ENCODE measurements at places on chromosomes 7 and 10.

- no peak for DNase-seq
Observed at GRCh38 chr10:50636618-50637579, 13.1 kb upstream of the SGMS1 start.

- no peak for DNase-seq
Observed at GRCh38 chr7:1040790-1041189, 3.6 kb upstream of the GPR146 start.

DNA sequence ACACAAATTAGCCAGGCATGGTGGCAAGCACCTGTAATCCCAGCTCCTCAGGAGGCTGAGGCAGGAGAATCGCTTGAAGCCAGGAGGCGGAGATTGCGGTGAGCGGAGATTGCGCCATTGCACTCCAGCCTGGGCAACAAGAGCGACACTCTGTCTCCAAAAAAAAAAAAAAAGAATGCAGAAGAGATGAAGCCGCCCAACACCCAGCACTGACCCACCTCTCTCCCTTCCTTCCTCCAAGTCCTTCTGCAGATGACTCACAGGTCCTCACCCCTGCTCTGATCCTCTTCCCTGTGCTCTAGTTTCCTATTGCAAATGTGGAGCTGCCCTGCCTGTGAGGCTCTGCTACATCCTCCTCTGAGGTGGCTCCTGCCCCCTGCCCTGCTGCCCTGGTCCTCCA lies 22.0 kb upstream of the OPALIN start:
- no peak for DNase-seq

GRCh38 chr10:97024168-97025073 lies 161.3 kb downstream of the SLIT1 start:
- no peak for DNase-seq

DNA sequence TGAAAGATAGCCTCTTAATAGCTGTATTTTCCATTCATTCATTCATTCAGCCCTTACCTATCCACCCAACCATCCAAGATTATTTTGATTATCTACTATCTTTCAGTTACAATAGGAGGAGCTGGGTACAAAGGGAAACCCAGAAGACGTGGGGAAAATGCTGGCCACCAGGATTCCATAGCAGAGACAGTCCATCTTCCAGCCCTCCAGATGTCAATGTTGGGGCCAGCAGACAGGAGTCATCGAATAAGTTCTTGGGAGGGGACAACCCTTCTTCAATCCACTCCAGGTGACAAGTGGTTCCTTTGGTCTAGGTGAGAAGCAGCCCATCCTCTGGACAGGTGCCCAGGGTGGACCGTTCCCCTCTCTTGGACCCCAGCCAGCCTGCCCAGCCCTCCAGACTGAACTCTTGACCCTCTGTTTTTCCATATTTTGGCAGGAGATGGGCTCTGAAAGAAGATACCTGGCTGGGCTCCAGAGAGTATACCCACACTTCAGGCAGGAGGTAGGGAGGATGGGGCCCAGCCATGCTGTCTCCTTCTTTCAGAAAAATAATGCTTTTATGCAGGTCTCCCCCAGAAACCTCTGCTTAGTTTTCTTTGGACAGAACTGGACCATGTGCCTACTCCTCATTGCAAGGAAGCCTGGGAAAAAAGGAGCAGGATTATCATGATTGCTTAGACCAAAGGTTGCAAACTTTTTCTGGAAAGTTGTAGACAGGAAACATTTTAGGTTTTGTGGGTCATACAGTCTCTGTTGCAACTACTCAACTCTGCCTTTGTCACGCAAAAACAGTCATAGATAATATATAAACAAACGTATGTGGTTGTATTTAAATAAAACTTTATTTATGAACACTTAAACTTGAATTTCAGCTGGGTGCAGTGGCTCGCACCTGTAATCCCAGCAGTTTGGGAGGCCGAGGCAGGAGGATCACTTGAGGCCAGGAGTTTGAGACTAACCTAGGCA lies 95.5 kb upstream of the SMNDC1 start:
- DNase-seq, result no peak

DNA sequence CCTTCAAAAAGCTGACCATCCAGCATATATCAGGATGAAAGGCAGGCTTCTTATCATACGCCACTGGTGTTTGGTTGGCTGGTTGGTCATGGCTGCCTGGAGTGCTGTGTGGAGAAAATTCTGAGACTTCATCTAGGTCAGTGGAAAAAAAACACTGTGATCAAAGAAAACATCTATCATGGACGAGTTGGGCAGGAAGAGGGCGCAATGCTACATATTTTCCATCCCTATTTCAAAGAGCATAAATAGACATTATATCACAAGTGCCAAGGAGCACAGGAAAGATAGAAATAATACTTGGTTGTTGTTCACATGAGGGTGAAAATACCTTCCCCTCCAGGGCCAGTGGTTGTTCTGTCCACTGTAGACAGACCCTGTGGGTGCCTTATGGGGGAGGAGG lies 128.4 kb upstream of the PLPP4 start:
- DNase-seq, result no peak

DNA sequence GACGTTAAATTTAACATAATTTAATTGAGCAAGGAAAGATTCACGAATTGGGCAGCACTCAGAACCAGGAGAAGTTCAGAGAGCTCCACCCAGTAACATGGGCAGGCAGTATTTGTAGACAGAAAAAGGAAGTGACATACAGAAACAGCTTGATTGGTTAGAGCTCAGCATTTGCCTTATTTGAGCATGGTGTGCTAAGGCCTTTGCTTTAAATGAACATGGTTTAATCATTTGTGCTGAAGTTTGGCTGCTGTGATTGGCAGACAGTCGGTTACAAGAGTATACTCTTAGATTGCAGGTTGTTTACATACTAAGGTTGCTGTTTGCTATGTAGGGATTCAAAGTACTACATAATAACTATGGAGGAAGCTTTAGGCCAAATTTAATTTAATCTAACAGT lies 199.2 kb downstream of the MALRD1 start:
- DNase-seq, result no peak

DNA sequence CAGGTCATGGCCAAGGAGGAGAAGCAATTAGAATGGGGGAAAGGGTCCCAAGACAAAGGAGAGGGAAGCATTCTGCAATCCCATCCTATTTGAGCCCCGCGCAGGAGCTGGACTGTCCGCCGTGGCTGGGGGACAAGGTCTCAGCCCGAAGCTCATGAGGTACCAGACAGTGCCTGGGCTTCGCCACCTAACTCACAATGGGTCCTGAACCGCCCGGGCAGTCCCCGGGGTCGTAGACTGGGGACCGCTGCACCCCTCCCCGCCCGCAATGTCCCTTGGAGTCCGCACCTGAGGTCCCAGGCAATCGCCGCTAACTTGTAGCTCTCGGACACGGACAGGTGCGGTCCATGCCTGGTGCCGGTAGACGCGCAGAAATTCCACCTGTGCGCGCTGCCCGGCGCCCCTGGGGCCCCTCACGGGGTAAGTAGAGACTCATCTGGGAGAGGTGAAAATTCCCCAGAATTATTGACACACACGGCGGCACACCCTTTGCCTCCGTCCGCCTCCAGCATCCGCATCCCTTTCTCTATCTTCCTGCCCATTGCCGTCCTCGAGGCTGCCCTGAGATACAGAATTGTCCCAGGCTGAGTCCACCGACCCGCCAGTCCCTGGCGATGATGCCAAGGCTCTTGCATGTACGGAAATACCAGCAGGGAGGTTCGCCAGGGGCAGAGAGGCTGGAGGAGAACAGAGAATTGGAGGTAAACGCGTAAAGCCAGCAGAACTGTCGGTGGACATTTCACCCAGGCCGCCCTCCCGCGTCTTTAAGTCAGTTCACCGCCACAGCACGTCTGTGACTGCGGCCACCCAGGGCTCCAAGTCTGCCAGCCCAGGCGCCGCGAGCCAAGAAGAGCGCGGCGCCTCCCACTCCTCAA lies 1.8 kb downstream of the CHRM2 start:
- DNase-seq, result no peak

- DNase-seq, result no peak
Observed at GRCh38 chr10:958856-959255, 27.4 kb upstream of the LARP4B start.

GRCh38 chr10:129258283-129258923 lies 208.6 kb upstream of the MGMT start:
- DNase-seq, result no peak

DNA sequence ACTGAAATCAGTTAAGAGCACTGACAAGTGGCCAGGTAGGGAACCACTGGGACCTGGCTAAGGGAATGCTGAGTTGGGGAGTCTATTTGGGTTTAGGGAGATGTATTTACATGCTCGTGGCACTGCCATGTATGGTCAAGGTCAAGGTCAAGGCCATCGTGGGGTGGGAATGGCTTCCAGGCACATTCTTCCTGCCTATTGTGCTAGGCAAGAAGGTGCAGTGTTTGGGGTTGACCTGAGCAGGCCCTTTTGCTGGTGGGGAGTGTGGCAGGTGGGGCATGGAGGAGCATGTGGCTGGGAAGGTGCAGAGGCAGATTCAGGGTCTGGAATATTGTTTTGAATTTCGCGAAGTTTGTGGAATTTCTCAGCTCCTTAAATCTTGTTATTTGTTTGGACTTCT lies 17.8 kb downstream of the FAM241B start:
- no peak for DNase-seq

DNA sequence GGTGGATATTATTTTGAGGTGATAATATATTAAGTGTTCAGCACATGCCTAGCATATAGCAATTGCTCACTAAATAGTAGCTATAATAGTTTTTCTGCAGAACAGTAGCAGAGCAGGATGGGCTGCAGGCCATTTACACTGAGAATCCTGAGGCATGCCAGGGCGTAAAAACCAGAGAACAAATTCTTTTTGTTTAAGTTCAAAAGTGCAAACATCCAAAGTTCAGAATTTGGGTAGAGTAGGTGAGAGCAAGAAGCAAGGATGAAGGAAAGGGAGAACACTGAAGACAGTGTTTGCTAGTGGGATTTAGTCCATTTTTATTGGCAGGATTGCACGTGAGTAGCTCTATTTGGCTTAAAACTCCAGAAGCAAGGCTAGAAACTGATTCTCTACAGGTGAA lies 72.0 kb upstream of the RHOBTB1 start:
- no peak for DNase-seq

DNA sequence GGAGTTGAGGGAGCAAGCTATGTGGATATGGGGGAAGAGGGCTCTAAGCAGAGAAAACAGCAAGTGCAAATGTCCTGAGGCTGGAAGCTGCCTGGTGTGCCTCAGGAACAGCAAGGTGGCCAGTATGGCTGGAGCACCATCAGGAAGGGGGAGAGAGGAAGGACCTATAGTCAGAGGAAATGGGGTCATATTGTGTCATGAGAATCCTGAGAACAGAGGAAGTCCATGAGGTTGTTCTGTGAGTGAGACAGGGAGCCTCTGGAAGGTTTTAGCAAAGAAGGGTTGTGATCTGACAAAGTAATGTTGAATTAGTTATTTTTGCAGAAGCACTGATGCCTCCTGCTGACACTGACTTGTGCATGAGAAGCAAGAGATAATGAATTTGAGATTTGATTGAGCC lies 204.3 kb downstream of the PTEN start:
- DNase-seq, result no peak

GRCh38 chr7:1724118-1724910 lies 54.2 kb downstream of the ELFN1 start:
- no peak for DNase-seq

GRCh38 chr7:138992052-138992531 lies 10.9 kb upstream of the KIAA1549 start:
- DNase-seq, result no peak

DNA sequence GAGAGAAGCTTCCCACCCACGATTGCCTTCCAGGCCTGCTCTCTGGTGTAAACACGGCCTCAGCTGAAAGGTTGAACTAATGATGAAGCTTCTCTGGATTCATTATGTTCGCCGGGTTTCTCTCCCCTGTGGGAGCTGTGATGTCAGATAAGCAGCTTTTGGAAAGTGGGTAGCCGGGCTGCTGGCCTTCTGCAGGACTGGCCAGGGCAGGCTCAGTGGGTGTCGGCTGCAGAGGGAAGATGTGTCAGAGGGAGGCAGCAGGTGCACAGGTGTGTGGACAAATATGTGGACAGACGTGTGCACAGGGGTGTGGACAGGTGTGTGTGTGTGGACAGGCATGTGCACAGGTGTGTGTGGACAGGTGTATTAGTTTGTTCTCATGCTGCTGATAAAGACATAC lies 28.5 kb upstream of the PSMG3 start:
- DNase-seq, result no peak

DNA sequence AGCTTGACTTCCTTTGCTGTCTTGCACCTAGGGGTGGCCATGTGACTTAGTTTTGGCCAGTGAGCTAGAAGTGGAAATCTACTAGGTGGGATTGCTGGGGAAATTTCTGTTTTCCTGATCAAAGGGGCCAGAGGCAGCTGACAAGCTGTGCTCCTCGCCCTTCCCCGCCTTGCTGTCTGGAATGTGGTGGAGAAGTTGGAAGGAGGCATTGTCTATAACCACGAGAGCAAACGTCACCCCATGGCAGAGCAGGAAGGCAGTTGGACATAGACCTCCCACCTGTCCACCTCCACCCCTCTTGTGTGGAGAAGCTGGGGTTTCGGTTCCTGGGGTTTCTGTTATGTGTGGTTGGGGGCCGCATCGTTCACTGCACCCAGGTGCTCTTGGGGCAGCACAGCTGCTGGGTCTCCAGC lies 7.3 kb downstream of the SFRP5 start:
- no peak for DNase-seq

- DNase-seq, result no peak
Observed at GRCh38 chr7:80530136-80530535, 18.3 kb upstream of the GNAT3 start.

- no peak for DNase-seq
Observed at GRCh38 chr7:1538544-1539180, 8.2 kb downstream of the MAFK start.

DNA sequence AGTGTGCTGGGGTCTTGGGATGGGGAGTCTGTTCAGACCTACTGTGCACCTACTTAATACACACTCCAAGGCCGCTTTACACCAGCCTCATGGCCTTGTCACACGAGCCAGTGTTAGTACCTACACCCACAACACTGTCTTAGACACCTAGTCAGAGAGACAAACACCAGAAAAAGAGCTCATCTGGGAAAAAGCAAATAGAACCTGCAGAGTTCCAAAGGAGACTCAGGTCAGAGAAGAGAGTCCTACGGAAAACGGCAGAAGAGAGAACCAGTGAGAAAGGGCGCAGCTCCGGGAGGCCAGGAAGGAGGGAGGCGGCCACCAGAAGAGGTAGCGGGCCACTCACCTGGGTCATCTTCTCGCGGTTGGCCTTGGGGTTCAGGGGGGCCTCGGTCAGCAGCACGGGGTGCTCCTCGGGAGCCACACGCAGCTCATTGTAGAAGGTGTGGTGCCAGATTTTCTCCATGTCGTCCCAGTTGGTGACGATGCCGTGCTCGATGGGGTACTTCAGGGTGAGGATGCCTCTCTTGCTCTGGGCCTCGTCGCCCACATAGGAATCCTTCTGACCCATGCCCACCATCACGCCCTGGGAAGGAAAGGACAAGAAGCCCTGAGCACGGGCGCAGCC lies 105.3 kb upstream of the TNRC18 start:
- DNase-seq, result no peak

- no peak for DNase-seq
Observed at GRCh38 chr7:121406944-121407343, 10.8 kb upstream of the FAM3C start.

DNA sequence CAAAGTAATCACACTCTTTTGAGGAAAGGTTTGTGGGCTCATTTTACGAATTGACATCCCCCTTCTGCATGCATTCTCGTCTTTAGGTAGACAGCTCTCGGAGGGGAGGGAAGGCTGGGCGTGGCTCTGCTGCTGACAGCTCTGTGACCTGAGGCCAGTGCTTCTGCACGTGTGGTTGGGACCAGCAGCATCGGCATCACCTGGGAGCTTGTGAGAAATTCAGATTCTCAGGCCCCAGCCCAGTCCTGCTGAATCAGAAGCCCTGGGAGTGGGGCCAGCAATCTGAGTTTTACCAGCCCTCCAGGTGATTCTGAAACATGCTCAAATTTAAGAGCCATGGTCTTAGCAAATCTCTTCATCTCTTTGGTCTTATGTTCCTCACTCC lies 89.4 kb downstream of the JCAD start:
- DNase-seq, result no peak

GRCh38 chr7:51619880-51620279 lies 303.3 kb upstream of the COBL start:
- no peak for DNase-seq
